ENCODE measurements at places on chromosomes 1 and 21.
A peak's percentile ranks its signal among the peaks of the same experiment; 100 is the strongest.

GRCh38 chr1:228208831-228209551, 1.1 kb downstream of the OBSCN start:
- no peak for DNase-seq

- DNase-seq: peak; percentile 11
These were observed 9.4 kb downstream of the CFHR4 start for GRCh38 chr1:196897158-196897828.

- DNase-seq: peak; percentile 82
These were observed 46.6 kb downstream of the FCRL5 start for GRCh38 chr1:157505481-157506272.

GRCh38 chr1:19877181-19877750, 4.9 kb upstream of the OTUD3 start:
- DNase-seq: no peak

- DNase-seq: no peak
These were observed 76.3 kb upstream of the LRRC7 start for GRCh38 chr1:69491416-69491815.

- no peak for DNase-seq
These were observed 17.1 kb upstream of the PINK1 start for GRCh38 chr1:20615946-20616846.

GRCh38 chr1:16275591-16275990, 38.6 kb upstream of the CPLANE2 start:
- no peak for DNase-seq

GRCh38 chr1:184048561-184049240, 2.8 kb upstream of the TSEN15 start:
- DNase-seq: no peak

DNA sequence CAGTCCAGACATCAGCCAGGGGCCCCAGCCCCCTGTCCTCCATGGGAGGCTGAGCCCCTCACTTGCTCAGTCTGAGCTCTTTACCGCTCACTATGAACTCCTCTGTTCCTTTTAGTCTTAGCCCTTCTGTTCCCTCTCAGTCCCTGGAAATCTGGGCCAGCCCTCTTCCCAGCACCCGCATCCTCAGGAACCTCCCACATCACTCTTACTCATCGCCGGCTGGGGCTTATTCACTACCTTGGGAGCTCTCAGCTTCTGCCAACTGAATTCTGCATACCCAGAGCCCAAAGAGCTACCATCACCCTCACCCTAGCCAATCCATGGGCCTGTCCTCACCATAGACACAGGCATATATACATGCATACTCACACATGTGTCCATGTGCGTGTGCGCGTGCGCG, 11.5 kb downstream of the KNCN start:
- DNase-seq: no peak

- no peak for DNase-seq
These were observed 371.9 kb downstream of the RGS7 start for GRCh38 chr1:240985081-240985480.

GRCh38 chr1:244350027-244350426, 101.7 kb downstream of the ADSS2 start:
- DNase-seq: no peak

GRCh38 chr21:42601656-42602055, 51.8 kb upstream of the PDE9A start:
- no peak for DNase-seq

DNA sequence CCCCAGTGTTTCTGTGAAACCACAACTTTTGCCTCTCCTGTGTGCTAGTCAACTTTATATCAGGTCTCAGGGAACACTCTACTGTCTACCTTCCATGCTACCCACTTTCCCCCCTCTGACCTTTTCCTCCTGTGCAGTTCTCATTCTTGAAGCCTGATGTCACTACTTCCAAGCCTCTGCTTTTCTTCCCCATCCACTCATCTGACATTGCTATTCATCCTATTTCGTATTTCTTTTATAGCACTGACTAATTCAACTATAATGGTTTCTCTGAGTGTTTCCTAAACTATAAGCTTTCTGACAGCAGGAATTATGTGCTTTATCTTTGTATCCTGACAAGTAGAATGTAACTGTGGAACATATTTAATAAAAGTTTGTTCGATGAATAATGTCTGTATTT, 18.2 kb upstream of the DPH5 start:
- DNase-seq: no peak

- peak; percentile 27 for DNase-seq
These were observed 141.3 kb downstream of the SPATA46 start for GRCh38 chr1:162235241-162235800.

DNA sequence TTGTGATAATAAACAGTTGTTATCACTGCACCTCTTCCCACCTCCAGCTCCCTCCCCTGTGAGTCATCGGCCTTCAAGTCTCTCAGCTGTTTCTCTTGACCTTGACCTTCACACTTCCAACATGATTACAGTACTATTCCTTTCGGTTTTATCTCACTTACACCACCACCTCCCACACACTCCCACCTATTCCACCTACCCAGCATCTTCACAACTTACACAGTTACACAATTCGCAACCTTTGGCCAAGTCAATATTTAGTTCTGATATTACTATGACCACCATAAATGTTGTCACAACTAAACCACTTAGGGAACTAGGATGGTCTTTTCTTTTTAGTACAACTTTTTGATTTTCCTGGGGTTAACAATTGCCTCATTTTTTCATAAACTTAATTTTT, 60.2 kb downstream of the RIPK4 start:
- DNase-seq: no peak

GRCh38 chr1:220222939-220223338, 49.3 kb downstream of the RAB3GAP2 start:
- DNase-seq: no peak

DNA sequence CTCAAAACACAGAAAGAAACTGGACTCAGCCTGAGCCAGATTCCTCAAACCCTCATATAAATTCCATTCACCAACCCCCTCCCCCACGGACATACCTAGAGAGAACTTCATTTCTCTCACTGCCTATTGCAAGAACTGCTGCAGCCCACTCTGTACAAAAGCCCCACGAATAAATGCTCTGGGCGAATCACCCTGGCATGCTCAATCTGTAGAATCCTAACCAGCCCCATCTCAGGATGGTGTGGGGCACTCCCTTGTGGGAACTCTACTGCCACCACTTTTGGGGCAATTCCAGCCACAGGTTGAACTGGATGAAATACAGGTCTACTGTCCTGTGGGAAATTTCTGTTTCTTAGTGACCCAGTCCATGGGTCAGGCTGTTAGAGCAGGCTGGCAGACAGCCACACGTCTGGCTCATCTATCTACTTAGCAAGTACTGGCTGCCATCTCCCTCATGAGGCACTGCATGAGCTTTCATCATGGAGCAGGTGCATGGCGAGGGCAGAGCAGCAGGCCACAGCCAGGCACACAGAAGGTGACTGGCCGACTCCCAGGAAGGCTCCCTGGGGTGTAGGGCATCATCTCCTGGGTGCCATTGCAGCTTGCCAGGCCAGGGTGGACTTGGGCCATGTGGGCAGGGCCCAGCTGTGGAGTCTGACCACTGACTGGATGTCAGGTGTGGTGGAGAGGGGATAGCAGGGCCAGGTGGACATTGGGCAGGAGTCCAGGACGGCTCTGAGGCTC, 1.6 kb upstream of the C1orf35 start:
- no peak for DNase-seq

GRCh38 chr1:34749992-34750391, 4.9 kb upstream of the GJB5 start:
- peak; percentile 18 for DNase-seq

GRCh38 chr1:198272492-198272891, 115.7 kb downstream of the NEK7 start:
- DNase-seq: no peak

DNA sequence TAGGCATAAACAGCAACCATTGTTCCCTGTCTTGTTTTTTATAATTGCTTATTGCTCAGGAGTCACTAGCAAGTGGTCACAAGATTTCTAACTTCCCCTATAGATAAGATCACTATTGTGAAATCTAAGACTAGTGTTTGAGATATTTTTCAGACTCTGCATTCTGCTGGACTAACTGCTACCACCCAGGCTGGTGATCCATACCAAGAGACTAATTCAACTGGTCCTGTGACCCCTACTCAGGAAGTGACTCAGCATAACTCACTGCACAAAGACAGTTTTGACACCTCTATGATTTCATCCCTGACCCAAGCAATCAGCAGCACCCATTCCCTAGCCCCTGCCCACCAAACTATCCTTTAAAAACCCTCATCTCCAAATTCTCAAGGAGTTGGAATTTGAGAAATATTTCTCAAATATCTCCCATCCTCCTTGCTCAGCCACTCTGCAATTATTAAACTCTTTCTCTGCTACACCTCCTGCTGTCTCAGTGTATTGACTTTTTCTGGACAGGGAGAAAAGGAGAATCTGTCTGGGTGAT, 52.7 kb downstream of the TRIM33 start:
- no peak for DNase-seq

DNA sequence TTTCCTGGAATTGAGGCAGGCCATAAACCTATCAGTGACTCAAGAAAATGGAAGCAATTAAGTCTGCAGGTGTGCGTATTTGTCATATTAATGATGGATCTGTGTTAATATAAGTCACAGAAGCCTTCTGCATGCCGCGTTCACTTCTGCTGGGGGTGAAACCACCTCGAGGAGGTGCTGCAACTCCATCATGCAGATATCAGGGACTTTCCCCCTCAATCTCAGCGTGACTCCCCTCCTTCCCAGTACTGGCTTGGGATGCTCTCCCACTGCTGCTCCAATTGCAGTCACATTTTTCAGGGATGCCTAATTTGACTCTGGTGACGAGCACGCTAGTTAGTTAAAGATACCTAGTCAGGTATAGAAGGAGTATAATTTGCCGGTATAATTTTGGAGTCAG, 87.5 kb downstream of the ASTN1 start:
- no peak for DNase-seq

DNA sequence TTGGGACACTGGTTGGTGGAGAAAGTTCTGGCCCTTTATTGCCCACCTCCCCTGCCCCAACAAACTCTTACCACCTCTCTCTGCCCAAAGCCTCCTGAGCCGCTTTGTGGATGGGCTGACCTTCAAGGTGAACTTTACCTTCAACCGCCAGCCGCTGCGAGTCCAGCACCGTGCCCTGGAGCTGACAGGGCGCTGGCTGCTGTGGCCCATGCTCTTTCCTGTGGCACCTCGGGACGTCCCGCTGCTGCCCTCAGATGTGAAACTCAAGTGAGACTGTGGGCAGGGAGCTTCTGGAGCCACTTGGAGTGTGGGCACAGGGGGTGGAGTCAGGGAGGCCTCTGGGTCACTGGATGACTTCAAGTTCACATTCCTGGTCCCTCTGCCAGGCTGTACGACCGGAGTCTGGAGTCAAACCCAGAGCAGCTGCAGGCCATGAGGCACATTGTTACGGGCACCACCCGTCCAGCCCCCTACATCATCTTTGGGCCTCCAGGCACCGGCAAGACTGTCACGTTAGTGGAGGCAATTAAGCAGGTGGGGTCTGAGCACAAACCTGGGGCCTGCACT, 12.5 kb downstream of the RHOC start:
- DNase-seq: no peak

DNA sequence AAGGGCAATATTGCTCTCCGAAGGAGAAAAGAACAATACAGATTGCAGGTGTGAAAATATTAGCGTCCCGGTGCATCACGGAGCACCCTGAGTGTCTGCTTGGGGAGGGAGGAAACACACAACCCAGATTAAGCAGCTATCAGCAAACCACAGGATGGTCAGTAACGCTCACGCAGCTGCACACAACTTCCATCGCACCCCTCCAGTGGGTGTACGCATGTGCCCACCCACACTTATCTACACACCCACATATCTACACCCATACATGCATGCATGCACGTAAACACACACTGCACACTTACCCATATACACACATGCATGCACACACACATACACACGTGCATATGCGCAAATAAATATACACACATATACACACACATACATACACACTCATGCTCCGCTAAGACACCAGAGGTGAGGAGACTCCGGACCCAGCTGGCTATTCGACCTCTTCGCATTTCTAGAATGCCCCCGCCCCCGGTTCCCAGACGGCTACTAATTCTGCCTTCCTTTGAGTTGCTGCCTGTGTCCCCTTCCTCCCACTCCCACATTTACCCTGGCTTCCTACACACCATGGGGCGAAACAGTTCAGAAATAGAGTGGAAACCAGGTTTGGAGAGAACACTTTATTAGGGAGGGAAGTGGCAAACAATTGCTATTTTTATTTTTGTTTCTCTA, 26.2 kb downstream of the ITPKB start:
- no peak for DNase-seq

Data from neural progenitor cell (in vitro differentiated cells).